ENCODE measurements at places on chromosomes 12 and 14. TPM values are rescaled to one million over a fixed set of nuclear protein-coding genes. Genes with fewer than 3 reads are reported as not detected.

RNASE7 gene
- total RNA-seq, result not detected

IL26 gene
- total RNA-seq, result not detected

TAS2R9 gene
- total RNA-seq, result not detected

LPCAT3 gene
- 39.6 TPM for total RNA-seq

LRRC23 gene
- total RNA-seq, result 7.0 TPM

TAS2R7 gene
- total RNA-seq, result not detected

NTN4 gene
- 47.7 TPM for total RNA-seq

CEBPE gene
- not detected for total RNA-seq

LAG3 gene
- not detected for total RNA-seq

PTCSC3 gene
- not detected for total RNA-seq

PRB2 gene
- not detected for total RNA-seq

ERBB3 gene
- 72.9 TPM for total RNA-seq

- peak; percentile 64 for DNase-seq
These were observed 506 bp downstream of the CRY1 start for GRCh38 chr12:107092669-107093416.

- no peak for DNase-seq
These were observed 95.5 kb upstream of the TMPO start for GRCh38 chr12:98419795-98420404.

GRCh38 chr12:90253136-90253535 lies 544.5 kb upstream of the ATP2B1 start:
- no peak for DNase-seq

- peak; percentile 32 for DNase-seq
These were observed 209.2 kb upstream of the C14orf180 start for GRCh38 chr14:104370256-104370870.

DNA sequence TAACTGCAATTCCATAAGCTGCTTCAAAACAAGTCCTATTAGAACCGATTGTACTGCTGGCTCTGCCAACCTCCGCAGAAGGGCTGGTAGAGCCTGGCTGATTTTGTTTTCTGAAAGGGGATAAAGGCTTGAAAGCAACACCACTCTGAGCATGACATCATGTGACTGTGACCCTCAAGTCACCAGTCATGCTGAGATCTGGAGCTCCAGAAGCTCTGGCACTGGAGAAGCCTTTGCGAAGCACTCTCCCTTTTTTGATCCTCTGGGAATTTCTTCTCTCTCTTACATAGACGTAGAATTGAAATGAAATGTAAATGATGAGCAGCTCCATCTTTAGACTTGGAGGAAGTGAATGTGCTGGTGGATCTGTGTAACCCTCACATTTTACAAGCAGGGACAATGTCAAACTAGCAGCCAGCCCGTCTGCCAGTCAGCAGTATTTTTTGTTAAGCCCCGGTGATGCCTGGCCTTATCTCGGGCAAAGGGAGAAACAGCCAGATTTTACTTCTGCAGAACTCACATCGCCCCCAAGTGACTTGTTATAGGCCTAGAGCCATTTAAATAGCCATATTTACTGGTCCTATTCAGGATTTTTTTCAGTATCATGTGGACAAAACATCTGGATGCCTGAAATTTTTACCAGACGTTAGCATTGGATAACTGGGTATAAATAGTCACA lies 112.1 kb upstream of the NPAS3 start:
- DNase-seq, result no peak

DNA sequence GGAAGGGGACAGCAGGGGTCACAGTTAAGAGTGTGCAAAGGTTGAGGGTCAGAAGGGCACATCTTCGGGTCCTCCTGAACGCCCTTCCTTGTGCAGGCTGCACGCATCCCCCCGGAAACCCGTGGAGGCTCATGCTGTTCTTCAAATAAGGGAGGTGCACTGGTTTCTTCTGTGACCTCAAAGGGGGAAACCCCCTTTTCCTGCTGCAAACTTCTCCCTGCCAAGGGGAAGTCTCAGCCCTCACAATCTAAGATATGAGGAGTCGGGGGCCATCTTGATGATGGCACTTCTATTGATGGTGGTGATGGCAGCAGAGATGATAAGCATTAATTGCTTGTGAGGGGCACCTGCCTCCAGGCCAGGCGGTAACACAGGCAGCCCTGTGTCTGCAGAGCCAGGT lies 40.0 kb downstream of the ISCA2 start:
- DNase-seq, result no peak

DNA sequence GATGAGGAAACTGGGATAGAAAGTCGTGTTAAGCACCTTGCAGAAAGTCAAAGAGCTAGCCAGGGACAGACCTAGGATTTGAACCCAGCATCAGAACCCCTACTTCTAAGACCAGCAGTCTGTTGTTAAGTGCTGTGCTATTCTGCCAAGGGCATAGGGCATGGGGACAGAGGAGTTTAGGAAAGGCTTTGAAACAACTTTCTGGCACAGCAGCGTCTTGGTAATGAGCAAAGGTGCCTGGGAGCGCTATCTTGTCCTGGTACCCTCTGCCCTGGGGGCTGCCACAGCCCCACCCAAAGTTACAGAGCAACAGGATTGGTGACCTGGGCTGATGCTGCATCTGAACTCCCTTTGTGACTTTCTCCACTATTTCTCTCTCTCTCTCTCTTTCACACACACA lies 1108.1 kb downstream of the BCL11B start:
- no peak for DNase-seq

DNA sequence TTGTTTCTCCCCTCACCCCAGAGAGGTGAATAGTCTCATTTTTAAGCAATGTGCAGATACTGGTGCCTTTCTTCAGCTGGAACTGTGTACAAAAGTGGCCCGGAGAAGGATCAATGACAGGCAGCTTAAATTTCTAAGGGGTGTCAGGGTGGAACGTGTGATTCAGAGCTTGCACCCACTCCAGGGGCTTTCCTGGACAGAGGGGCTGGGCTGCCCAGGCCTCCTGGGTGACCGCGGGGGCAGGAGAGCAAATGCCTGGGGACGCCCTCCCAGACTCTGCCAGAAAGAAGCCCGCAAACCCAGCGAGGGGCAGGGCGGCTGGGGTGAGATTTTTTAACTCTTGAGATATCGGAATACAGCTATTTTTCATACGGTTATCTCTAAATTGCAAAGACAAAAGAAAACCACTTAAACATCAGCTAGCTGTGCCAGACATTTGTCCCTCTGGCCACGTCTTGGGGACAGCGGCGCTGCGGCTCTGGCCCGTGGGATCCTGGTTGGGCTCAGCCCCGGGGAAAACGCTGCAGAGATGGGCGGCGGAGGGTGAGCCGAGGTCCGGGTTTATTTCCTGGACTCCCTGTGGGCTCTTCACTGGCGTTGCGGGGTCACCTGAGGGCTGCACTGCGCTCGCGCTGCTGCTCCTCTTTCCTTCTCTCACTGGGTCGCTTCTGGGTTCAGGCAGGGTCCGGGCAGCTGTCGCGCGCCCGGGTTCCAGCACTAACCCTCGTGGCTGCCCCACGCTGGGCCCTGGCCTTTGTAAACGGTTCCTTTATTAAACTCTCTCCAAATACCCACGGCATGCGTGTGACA lies 35.8 kb downstream of the NFKBIA start:
- DNase-seq, result no peak

DNA sequence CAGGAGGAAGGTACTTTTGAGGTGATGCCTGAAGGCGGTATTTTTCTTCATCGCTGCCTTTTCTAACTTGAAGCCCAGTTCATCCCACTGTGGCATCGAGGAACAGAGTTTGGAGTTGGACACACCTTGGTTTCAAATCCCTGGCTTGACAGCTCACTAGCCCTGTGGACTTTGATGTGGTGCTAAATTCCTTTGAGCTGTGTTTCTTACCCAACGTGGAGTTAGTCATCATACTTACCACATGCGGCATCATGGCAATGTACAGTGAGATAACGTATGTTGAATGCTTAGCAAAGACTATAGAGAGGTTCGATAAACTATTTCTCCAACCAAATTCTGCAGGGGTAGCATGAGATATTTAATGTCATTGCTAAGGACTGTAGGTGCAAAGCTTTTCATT lies 3.4 kb downstream of the PLEKHG3 start:
- DNase-seq, result no peak

GRCh38 chr12:100026241-100026640 lies 41.5 kb upstream of the ANKS1B start:
- DNase-seq, result no peak

Data from body of pancreas (tissue), 4 donors.